NCI-H1092 (cell line): ENCODE measurements at places on chromosomes 4 and X.

- DNase-seq: no peak
Measured at GRCh38 chrX:149365061-149365460, 140.0 kb downstream of the IDS start.

DNA sequence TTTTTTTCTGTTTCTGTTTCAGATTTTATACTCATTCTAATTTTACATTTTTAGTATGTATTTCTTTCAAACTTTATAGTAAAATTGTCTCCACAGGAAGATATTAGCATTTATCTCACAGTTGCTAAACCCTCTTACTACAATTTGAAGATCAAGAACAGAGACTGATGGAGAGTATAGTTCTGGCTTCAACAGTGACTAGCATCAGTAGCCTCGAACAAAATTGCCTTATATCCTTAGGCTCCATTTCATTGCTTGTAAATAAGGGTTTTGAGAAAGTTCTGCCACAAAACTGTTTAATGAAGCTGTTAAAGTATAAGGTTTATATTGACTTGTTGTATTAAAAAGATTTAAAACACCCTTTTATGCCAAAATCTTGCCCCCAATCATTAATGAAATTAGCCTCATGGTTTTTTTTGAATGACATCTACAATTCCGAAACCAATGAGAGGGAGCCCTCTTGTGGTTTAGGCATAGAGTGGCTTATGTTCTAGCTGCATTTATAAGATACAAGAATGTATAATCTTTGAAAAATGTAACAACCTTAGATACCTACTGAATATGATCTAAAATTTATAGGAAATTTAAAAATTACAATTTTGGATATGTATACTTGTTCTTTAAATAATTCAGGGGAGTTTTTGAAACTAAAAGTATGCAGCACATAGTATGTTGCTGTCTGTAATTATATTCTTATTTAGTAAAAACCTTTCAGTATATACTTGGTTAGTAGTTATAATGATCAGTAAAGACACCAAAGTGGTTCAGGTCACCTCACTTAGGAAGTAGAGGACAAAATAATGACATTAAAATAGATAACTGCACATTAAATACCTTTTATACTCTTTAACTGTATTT, 109.8 kb upstream of the HPGD start:
- DNase-seq: peak; percentile 13

DNA sequence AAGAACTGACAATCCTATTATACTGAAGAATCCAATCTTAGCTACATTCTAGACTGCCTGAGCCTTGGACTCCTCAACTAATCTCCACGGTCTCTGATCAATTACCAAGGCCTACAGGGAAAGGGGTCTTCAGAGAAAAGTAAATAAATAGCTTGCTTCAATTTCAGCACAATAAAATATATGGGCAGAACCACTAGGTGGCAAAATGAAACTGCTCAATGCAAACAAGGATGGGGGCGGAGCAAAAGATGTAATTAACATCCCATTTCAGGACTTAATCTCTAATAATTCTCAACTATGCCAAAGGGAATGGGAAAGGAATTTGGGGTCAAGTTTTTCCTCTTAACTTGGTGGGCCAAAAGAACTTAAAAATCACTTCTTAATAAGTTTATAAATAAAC, 78.4 kb upstream of the MAP3K15 start:
- no peak for DNase-seq

- DNase-seq: no peak
Measured at GRCh38 chrX:31021537-31021936, 50.3 kb downstream of the FTHL17 start.

DNA sequence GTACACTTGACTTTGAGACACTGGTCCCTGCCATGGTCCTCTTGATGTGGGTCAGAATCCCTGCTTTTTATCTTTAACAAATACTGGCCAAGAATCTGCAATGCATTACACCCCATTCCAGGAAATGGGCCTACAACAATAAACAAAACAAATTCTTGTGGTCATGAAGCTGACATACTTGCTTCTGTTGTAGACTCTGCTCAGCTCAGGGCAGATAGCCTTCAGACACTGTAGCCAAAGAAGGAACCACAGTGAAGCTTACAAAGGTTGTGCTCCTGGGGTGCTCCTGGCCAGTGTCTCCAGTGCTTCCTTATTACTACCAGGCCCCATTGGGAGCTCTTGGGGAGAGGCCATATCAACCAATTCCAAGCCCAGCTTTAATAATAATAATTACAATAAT, 21.8 kb downstream of the KIAA1210 start:
- no peak for DNase-seq

DNA sequence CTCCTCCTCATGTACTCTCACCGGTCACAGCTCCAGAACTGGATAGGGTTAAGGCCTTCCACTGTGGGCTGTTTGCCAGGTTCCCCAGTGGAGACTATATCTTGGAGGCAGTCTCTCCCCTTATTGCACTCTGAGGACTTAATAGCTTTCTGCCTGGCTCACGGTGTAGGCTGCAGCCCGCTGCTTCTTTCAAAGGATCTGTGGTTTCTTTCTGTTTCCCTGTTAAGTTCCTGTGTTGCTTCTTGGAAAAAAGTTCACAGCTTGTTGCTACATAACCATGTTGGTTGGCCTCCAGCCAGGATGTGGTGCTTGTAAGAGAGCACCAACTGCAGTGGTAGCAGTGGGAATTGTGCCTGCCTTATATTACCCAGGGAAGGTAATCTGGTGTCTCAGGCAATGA, 24.9 kb upstream of the ZDHHC15 start:
- DNase-seq: no peak

DNA sequence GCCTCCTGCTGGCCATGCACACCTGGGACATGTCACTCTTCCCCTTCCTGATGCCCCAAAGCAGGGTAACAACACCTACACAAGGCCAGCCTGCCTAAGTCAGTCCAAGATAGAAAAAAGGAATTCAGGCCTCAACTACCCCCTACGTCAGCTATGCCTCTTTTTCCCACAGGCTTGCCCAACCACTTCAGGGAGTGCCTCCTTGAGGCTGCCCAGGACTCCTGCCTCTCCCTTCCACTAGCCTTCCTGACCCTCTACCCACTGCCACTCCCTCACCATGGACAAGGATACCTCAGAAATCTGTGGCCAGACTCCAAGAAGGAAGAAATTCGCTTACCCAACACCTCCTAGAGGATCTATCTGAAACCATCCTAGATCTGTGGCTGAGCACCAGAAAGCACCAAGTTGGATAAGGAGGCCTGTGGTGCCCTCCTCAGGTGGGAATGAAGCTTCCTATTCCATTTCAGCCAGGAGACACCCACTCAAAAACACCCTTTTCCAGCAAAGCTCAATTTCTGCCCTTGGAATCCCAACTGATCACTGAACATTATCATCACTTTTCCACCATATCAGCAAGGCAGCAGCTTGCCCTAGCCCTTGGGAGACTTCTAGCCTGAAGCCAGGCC, 1.8 kb downstream of the KDM5C start:
- DNase-seq: no peak

- no peak for DNase-seq
Measured at GRCh38 chr4:147842573-147842972, 110.7 kb downstream of the ARHGAP10 start.

- no peak for DNase-seq
Measured at GRCh38 chr4:170231377-170231776, 141.6 kb upstream of the AADAT start.

DNA sequence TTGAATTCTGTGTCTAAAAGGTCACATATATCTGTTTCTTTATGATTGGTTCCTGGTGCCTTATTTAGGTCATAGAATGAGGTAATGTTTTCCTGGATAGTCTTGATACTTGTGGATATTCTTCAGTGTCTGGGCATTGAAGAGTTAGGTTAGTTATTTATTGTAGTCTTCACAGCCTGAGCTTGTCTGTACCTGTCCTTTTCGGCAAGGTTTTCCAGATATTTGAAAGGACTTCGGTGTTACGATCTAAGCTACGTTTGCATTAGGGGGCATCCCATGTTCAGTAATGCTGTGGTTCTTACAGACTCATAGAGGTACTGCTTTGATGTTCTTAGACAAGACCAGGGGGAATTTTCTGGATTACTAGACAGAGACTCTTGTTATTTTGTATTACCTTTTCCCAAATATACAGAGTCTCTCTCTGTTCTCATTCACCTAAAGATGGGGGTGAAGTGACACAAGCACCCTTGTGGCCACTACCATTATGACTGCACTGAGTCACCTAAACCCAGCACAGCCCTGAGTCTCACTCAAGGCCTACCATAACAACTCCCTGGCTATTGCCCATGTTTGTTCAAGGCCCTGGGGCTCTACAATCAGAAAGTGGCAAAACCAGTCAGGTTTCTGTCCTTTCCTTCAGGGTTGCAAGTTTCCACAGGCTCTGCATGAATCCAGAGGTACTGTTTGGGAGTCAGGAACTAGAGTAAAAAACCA, 30.1 kb upstream of the CYSLTR1 start:
- no peak for DNase-seq

DNA sequence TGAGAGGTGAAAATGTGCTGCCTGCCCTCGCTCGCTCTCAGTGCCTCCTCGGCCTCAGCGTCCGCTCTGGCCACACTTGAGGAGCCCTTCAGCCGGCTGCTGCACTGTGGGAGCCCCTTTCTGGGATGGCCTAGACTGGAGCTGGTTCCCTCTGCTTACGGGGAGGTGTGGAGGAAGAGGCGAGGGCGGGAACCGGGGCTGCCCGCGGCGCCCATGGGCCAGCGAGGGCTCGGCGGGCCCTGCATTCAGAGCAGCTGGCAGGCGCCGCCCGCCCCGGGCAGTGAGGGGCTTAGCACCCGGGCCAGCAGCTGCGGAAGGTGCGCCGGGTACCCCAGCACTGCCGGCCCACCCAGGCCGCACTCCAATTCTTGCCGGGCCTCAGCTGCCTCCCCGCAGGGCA, 39.6 kb downstream of the TRIML1 start:
- DNase-seq: no peak

- DNase-seq: no peak
Measured at GRCh38 chr4:48710446-48711209, 69.5 kb downstream of the FRYL start.

- DNase-seq: peak; percentile 90
Measured at GRCh38 chr4:105619188-105619931, 66.9 kb downstream of the ARHGEF38 start.
